MM.1S (cell line): ENCODE measurements at places on chromosomes 7 and 10.

GRCh38 chr7:31815796-31816195 lies 128.8 kb downstream of the PPP1R17 start:
- DNase-seq = no peak

- DNase-seq = no peak
These were observed 187.1 kb downstream of the ADARB2 start for GRCh38 chr10:1550291-1550595.

- DNase-seq = no peak
These were observed 269.1 kb upstream of the GLI3 start for GRCh38 chr7:42506097-42506496.

GRCh38 chr10:24706479-24707118 lies 17.1 kb downstream of the ARHGAP21 start:
- no peak for DNase-seq

DNA sequence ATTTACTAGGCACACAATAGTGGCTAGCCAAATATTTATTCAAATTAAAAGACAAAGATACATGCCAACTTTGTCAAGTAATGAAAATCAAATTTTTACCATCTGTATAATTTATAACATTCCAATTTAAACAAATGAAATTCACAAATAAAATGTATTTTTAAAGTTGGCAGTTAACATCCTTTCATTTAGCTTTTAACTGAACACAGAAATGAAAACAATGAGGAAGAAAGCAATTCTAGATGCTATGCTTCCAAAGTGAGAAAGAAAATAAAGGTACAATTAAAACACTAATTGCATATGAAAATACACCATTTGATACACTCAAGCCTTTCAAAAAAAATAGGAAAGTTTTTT lies 123.1 kb downstream of the MPP7 start:
- DNase-seq = no peak

DNA sequence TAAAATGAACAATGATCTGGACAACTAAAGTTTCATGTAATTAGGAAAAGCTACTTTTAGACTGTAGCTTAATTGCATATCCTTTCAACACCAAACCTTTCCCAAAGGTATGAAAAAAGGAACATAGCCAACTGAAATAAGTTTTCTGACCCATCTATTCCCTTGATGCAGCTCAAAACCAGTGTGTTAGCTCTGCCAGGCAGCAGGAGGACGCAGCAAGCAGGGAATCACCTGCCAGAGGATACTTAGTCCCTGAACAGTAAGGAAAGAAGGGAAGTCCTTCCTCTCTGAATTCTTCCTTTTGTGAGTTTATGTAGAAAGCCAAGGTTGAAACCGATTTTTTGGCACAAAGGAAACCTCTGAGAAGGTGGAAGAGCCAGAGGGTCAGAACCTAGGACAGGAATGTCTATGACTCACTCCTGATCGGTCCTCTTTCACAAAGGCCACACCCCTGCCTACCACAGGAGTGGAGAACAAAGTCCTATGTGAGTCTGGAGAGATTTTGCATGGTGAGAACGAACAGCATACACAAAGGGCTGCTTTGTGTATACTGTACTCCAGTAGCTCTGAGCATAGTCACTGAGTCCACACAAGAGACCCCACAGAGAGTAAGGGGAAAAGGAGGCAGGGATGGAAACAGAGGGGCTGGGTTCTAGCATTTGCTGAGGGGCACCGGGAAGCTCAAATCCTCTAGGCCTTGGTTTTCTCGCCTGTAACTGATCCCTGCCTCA lies 68.8 kb upstream of the GSDME start:
- DNase-seq = no peak

DNA sequence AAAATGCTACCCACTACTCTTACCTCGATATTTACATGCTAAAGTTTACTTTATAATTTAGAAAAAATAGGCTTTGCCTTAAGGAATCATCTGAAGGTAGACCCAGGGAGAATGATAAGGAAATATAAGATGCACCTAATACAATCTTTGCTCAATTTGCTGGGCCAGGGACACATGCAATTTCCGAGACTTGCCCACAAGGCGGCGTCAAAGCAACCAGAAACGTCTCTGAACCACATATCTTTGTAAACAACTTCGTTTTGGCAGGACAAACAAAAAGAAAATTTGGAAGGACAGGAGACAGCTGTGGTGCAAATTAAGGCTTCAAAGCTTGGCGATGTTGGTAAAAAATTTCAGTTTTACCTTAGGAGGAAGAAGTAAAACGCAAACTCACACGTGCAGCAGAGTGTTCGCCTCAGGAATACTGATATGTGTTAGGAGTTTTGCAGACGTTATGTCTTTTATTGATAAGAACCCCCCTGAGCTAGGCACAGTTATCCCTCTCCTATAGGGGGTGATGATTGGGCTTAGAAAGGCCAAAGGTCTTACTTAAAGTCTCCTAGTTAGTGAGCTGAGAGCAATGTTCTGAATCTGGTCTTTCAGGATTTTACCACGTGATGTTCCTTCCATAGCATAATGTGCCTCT lies 134.3 kb downstream of the PRKCQ start:
- DNase-seq = peak; percentile 65

- no peak for DNase-seq
These were observed 90.9 kb downstream of the NT5C2 start for GRCh38 chr10:103102195-103102594.

- DNase-seq = no peak
These were observed 83.8 kb upstream of the MACROH2A2 start for GRCh38 chr10:69968830-69969229.

DNA sequence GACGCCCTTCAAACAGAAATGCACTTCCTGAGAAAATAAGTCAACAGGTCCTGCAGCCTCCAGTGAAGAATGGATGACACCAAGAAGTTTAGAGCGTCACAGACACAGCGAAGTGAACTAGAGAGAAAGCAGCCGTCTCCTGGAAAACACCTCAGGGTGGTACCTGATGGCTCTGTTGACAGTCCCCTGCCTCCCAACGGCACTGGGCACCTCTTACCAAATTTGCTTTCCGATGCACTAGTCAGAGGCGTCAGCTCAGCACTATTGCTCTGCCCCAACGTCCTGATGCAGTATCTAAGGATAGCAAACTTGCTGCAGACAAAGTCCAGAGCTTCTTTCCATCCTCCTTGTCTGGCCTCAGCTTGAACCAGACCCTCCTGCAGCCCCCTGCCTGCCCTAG lies 38.3 kb downstream of the SFMBT2 start:
- DNase-seq = no peak

- DNase-seq = no peak
These were observed 101.2 kb downstream of the DNMBP start for GRCh38 chr10:99908512-99908911.

DNA sequence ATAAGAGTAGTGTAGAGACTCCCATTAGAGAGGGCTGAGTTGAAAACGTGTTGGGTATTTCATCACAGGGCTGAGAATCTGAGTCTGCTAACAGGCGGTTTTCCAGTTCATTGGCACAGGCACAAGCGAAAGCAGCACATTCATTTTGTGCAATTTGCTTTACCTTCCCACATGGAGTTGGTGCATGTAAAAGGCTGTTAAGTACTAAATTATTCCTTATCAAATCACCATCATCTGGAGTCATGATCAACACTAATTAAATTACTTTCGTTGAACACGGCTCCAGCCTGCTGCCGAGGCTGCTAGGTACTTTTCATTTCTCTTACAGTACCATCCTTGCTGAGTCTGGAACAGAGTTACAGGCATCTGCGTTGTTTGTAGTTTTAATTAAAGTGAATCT lies 43.8 kb downstream of the ETV1 start:
- DNase-seq = no peak

DNA sequence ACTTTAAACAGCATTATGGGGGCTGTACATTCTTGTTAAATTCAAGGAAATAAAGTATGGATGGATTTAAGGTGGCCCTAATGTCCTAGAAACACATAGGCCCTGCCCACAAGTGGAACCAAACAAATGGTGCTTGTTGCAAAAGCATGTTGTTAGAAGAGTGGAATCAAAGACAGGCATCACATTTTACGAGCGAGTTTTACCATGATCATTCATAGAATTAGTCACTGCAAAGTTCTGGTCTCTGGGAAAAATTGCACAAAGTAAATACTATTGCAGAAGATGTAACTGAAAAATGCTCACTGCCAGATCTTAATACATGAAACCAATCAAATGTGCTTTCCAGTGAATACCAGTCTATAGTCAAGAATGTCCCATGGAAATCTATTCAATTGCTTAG lies 677.1 kb downstream of the PARD3 start:
- DNase-seq = no peak
